ENCODE measurements at places on chromosomes 16 and 17. TPM values are rescaled to one million over a fixed set of nuclear protein-coding genes. Genes with fewer than 3 reads are reported as not detected.

The ATP2C2 gene
- total RNA-seq = 20.0 TPM

The ZNF785 gene
- 3.2 TPM for total RNA-seq

The CFAP97D1 gene
- not detected for total RNA-seq

The GAS7 gene
- total RNA-seq = 5.5 TPM

The RAPGEFL1 gene
- 58.6 TPM for total RNA-seq

The TEX14 gene
- total RNA-seq = not detected

The ITGB4 gene
- 873 TPM for total RNA-seq

The SDR42E1 gene
- 10.3 TPM for total RNA-seq

The SUPT6H gene
- total RNA-seq = 18.6 TPM

The OR3A3 gene
- total RNA-seq = not detected

The COPRS gene
- total RNA-seq = 63.8 TPM

The CHD9 gene
- 23.7 TPM for total RNA-seq

The GAN gene
- 7.8 TPM for total RNA-seq

The SOX8 gene
- total RNA-seq = not detected

The CNTNAP4 gene
- total RNA-seq = not detected

The HSD11B2 gene
- total RNA-seq = 1.3 TPM

The MEFV gene
- total RNA-seq = not detected

The MYL11 gene
- not detected for total RNA-seq
